ENCODE measurements at places on chromosomes 4 and X.
A peak's percentile ranks its signal among the peaks of the same experiment; 100 is the strongest.

- DNase-seq, result no peak
Observed at GRCh38 chrX:121782976-121783375, 735.6 kb downstream of the GLUD2 start.

GRCh38 chr4:177047851-177048174 is 255.1 kb upstream of the VEGFC start:
- peak; percentile 47 for DNase-seq

- DNase-seq, result no peak
Observed at GRCh38 chr4:175703956-175704600, 108.0 kb downstream of the GPM6A start.

DNA sequence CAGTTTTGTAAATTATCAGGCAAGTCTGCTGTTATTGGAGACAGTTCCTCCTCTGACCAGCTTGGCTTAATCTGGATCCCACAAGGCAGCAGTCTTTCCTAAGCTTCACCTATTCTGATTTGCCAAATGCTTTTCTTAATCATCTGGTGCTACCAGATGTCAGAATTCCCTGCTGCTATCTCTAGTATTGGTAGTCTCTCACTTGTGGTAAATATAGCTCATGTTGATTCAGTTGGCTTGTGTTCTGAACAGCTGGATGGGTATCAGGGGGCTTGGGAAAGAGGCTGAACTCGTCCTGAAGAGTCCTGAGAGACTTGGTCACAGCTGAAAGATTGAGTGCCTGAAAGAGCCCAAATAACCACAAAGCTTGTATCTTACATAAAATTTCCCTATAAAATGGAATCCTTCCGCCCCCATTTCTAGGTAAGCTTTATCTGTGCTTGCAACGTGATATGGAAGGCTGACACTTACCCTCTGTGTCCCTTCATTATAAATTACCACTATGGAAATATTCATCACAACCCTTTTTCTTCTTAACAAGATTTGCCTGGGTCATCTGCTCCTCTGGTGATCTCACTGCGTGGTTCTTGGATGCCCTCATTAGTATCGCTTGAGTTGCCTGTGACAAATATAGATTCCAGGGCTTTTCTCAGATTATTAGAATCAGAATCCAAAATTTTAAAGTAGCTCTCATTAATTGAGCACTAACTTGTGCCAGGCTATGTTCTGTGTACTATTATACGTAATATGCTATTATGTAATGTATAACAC is 104.1 kb upstream of the GPRIN3 start:
- no peak for DNase-seq

- DNase-seq, result no peak
Observed at GRCh38 chr4:86432559-86433134, 72.8 kb upstream of the MAPK10 start.

DNA sequence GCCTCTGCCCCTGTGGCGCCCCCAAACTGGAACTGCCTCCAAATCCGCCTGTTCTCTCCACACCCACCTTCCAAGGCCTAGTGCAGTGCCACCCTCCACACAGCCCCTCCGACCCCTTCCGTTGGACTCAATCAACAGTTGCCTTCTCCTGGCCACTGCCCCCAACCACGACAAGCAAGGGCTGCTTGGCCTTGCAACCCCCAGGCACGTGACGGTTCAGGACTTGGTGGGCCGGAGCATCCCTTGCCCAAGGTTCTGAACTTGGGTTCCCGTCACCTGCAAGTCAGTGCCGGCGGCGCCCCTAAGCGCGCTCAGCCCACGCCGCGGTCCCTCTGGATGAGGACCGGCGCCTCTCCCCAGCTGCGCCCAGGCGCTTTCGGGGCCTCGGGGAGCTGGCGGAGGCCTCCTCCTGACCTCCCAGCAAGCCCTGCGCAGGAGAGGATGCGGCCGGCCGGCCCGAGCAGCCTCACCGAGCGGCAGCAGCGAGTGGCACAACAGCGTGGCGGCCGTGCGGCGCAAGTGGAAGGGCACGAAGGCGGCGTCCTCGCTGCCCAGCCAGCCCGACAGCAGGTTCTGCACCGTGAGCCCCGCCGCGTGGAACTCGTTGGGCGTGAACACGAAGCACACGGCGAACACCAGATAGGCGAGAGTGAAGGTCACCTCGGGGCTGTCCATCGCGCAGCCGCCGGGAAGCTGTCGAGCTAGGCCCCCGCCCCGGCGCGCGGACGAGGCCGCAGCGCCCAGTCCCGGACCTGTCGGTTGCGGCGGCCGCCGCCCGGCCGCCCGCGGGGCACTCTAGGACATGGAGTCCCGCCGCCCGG is 750 bp downstream of the TMEM129 start:
- DNase-seq, result peak; percentile 42

GRCh38 chrX:13955095-13955647 is 74.5 kb downstream of the GEMIN8 start:
- no peak for DNase-seq

- no peak for DNase-seq
Observed at GRCh38 chrX:148380107-148380506, 120.3 kb upstream of the AFF2 start.

DNA sequence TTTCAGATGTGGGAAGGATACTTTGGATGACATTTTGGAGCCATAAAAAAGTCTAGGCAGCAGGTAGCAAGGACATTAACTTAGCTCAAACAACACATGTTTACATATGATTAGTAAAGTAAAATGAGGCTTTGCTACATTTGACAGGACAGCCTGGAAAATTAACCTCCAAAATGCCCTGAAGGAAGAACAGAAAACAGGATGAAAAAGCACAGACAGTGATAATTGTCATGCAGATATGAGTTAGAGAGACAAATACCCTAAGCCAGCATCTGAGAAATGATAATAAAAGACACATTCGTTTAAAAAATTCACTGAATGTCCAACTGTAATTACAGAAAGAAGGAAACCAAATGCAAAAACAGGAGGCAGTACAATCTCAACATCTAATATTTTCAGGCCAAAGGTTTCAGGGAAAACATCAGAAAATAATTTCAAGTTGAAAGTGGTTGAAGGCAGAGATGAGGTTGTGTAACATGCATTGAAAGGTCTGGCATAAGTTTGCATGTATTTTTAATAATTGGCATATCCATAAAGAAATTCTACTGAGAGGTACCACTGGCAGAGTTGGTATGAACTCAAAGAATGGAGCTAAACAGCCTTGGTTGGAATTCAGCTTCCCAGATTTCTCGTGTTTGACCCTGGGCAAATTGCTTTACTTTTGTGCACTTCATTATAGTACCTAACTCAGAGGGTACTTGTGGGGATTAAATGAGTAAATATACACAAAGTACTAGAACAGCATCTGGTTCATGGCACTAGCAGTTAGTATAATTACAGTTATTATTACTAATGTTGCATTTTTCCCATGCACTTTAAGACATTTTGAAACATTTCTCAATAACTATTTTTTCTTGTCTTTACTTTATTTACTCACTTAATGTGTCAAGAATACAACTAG is 54.4 kb upstream of the MAP9 start:
- DNase-seq, result no peak

DNA sequence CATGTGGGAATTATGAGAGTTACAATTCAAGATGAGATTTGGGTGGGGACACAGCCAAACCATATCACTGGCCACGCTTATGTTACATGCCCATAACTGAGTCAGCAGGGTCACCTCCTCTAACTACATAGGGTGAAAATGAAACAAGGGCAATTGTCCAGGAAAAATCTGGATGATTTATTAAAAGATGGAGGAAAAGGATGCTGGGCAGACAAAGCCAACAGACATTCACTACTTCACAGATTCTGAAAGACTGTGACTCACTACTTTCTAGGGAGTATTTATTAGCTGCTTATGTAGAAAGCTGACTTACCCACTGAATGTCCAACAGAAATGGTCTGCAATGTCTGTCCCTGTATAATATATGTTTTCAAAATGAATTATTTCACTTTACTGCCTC is 72.4 kb downstream of the APBB2 start:
- DNase-seq, result peak; percentile 93

GRCh38 chr4:169249214-169249973 is 21.4 kb downstream of the SH3RF1 start:
- DNase-seq, result peak; percentile 84

DNA sequence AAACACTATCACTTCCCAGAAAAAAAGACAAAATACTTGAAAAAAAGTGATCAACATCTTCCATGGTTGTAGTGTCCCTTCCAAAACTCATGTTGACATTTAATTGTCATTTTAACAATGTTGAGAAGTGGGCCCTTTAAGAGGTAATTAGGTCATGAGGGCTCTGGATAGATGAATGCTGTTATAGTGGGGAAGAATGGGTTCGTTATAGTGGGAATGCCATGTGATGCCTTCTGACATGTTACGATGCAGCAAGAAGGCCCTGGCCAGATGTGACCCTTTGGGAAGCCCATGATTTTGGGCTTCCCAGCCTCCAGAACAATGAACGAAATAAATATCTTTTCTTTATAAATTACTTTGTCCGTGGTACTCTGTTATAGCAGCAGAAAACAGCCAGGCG is 4.0 kb upstream of the SLC10A6 start:
- no peak for DNase-seq

DNA sequence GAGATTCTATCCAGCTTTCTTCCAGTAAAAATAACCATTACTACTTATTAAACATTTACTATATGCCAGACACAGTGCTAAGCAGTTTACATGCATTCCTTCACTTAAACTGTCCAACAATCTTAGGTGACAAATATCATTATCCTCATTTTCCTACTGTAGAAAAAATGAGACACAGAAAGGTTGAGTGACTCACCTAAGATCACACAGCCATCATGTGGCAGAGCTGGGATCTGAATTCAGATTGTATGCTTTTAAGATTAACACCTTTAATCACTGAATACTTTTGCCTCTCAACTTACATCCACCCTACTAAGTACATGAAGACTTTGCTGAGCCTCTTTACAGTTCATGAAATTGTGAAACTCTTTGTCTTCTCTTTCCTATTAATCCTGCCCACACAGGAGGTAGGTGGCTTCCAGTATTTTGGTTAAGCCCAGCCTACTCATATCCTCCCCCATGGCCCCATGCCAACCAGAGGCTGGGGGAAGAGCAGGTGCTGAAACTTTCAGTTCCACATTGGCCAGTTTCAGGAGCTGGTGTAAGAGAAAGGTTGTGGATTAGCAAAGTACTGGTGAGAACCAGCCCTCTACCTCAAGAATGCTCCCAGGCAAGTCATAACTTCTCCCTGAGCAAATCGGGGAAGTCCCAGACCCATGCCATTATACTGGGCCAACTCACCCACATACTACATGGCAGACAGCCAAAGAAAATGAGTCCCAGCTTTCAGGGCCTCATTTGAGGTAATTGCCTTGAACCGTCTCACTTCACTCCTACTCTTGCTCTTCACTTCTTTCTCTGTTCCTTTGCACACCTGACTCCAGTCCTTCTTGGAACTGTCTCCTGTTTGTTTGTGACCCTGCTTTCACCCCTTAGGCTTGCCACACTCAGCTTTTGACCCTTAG is 211.1 kb downstream of the GUCY2F start:
- DNase-seq, result peak; percentile 58

- no peak for DNase-seq
Observed at GRCh38 chr4:189988877-189989431, 38.1 kb downstream of the FRG2 start.

GRCh38 chr4:174230148-174230547 is 53.3 kb downstream of the FBXO8 start:
- no peak for DNase-seq
